Brain microvascular endothelial cell (primary cell): ENCODE measurements at places on chromosomes 3 and 15.

GRCh38 chr3:144162042-144162441 is 190.4 kb downstream of the DIPK2A start:
- peak; percentile 89 for DNase-seq

DNA sequence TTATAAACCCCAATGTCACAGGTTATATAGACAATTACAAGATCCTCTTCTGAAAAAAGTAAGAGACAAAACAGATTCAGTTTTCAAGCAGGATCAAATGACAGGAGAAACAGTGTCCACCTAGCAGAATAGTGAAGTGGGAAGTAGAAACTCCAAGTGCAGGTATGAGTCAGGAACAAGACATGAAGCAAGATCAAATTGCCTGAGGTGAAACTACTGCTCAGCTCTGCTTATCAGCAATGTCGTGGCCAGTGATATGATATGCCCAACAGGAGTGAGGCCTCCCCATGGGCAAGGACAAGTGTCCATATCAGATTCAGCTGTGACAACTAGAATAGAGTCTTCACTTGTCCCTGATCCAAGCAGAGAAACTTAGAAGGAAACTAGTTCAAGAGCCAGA is 100.0 kb downstream of the ZMAT3 start:
- DNase-seq: no peak

- peak; percentile 33 for DNase-seq
These were observed 266.1 kb downstream of the CGGBP1 start for GRCh38 chr3:87792534-87793336.

DNA sequence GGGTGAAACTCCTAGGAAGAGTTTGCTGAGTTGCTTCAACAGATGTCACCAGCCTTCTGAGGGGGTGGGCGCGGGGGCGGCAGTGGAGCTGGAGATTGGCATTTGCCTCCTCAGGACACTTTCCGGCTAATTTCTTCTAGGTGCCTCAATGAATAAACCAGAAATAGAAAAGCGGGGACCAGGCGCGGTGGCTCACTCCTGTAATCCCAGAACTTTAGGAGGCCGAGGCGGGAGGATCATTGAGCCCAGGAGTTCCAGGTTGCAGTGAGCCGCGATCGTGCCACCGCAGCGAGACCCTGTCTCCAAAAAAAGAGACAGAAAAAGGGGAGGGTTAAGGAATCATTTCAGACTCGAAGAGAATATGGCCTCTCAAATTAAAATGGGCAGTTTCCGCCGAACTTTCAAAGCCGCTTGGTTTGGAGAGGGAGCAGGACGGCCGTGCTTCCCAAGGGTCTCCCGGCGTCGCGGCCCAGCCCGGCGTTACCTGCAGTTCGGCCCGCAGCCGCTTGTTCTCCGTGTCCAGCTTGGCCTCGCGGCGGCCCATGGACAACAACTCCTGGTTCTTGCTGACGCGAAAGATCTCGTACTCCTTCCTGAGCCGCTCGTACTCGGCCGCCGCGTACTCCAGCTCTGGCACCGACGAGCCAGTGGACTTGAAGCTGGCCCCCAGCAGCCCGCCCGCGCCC is 587 bp downstream of the NPHP3 start:
- DNase-seq: peak; percentile 76

GRCh38 chr15:79164465-79164864 is 73.9 kb upstream of the RASGRF1 start:
- no peak for DNase-seq
